ENCODE measurements at places on chromosomes 3 and 15.

DNA sequence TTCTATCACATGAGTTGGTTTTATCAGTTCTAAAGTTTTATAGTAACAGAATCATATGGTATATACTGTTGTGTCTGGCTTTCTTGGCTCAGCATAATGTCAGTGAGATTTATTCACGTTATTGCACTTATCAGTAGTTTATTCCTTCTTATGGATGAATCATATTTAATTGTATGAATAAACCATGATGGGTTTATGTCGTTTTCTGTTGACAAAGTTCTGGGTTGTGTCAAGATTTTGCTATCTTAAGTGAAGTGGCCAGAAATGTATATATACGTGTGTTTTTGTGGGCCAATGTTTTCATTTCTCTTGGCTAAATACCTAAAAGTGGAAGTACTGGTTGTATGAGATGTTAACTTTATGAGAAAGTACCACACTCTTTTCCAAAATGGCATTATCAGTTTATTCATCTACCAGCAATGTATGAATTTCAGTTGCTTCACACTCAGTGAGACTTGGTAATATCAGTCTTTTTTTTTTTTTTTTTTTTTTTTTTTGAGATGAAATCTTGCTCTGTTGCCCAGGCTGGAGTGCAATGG lies 112.4 kb upstream of the DCBLD2 start:
- DNase-seq: no peak

DNA sequence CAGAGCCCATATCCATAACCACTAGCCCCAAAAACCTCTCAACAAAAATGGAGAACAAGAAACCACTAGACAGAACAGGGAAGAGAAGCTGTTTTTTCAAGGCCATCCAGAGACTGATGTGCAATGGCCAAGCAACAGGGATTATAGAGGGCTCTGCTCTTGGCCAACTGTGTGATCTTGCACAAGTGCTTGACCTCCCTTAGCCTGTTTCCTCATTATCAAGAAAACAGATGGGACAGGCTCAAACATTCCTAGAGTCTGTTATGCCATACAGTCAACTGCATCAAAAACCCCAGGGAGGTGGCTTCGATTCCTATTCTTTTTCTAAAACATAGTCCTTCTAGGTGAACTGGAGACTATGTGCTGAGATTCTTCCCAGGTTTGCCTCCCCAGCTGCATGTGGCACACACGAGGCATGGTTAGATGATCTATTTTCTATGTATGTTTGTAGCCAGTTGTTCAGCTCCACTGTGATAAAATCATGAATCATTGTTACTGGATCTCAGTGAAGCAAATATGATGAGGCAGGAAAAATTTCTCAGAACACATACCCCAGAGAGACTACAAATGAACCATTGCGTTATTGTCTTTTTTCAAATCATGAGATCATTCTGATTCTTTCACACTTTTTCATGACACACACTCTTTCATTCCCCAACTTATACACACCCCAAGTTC lies 132.9 kb upstream of the TGFBR2 start:
- DNase-seq: no peak

DNA sequence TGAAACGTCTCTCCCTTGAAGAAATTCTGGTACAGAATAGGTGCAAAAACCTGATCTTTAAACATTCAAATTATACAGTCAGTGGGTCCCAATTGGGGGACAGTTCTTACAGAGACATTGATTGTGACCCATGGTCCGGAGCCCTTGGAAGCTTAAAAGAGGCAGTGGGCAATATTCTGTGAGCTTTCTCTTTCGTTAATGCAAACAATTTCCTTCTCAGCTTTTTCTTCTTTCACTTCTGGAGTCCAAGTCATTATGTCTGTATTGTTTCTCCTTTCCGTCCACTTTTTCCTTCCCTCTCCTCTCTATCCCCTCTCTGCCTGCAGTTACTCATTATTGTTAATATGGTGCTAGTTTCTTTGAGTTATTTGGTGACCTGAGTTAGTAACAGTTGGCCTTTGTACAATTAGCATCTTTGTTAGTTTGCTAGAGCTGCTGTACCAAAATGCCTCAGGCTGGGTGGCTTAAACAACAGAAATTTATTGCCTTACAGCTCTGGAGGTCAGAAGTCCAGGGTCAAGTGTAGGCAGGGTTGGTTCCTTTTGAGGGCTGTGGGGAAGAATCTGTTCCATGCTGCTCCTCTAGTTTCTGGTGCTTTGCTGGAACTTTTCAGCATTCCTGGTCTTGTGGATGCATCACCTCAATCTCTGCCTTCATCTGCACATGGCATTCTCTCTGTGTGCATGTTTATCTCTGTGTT lies 102.6 kb downstream of the GMPS start:
- DNase-seq: no peak

- no peak for DNase-seq
Measured at GRCh38 chr3:174132006-174132405, 727.1 kb upstream of the NAALADL2 start.

DNA sequence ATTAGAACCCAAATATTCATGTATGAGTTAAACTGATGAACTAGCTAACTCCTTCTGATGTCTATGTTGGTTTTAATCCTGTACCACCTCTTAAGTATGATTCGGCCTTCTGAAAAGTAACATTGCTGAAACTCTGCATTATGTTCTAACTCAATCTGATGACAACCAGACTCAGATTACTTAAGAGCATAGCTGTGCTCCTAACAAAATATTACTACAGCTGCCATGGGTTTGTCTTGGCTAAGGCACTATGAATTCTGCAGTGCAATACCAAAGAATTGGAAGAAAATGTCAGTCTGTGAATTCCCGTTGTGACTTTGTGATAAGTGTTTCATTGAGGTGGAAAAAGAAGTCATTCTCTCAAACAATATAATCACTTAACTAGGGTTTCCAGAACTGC lies 224.4 kb downstream of the ZMAT3 start:
- no peak for DNase-seq

DNA sequence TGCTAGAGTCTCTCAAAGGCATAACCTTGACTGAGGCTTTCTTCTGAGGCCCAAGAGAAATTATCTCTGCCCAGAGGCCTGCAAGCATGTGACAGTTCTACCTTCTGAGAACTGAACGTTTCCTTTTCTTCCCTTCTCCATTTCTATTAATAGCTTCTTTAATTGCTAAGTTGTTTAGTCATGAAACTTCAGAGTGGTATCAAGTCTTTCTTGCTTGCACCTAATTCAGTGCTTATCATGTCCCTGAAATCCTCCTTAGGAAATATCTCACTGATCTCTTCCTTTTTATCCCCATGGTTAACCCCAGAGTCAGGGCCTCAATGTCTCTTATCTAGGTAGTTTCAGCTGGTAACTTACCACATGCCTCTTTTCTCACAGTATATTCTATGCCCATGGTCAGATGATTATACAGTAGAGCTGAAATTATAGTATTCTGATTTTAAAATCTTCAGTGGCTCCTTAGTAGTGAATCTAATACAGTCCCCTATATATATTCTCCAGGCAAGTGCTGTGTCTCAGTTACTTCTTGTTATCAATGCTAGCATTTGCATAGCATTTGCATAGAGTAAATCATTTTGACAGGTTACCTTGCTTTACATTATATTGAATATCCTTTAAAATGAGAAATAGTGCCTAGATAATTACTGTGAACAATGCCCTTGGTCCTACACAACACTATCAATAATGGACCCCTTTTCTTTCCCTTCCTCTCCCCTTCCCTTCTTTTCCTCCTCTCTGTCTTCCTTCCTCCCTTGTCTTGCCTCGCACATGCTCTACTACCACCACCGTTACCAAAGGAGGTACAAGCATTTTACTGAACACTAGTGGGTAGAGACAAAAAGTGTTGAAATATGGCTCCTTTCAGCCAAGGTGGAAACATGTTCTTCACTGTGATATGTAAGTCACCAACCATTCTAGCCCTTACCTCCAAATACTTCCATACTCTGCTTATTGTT lies 33.0 kb downstream of the KBTBD8 start:
- no peak for DNase-seq

DNA sequence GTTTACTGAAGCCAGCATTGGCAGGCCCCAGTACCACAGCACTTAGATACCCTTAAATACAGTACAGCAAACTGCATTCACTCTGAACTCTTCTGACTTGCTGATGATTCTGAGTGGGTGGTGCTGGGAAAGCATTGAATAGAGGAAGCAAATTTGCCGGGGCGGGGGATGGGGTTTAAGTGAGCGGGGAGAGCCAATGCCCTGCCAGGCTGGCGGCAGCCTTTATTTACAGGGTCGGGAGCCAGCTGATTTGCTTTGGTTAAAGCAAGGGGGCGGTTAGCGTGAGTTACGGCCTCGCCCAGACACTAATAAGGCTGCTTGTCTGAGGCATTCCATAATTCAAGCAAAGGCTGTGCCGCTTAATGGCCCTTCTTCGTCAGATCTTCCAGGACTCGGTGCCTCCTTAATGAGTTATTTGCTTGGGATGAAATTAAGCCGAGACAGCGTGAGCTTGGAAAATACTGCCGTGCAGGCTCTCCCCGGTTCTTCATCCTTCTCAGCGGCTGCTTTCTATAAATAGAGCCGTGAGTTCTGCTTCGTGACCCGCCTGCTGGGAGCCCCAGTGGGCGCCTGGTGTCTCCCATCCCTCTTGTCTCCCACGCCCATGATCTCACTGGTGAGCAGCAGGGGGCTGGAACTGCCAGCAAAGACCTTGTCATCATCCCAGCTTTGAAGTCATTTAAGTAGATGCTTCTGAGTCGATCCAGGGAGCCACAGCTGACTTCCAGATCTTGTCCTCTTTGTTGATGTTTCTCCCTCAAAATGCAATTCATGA lies 25.8 kb downstream of the SPSB4 start:
- no peak for DNase-seq

DNA sequence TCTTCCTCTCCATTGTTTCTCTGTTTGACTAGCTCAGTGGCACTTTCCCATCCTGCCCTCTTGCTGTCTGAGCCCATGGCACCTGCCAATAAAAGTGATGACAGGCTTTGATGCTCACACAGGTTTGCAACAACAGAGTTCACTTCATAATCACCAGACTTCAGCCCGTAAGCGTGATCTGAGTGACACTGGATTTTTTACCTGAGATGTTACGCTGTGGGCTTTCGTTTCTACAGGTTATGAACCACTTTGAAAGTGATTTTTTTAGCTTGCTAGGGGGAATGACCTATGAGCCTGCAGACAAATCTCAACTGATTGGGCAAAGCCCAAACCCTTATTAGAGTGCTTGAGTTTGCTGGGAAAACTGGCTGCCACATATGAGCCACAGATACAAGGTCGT lies 173.9 kb upstream of the ICE2 start:
- DNase-seq: no peak

- DNase-seq: no peak
Measured at GRCh38 chr3:5389057-5389456, 201.6 kb downstream of the EDEM1 start.

DNA sequence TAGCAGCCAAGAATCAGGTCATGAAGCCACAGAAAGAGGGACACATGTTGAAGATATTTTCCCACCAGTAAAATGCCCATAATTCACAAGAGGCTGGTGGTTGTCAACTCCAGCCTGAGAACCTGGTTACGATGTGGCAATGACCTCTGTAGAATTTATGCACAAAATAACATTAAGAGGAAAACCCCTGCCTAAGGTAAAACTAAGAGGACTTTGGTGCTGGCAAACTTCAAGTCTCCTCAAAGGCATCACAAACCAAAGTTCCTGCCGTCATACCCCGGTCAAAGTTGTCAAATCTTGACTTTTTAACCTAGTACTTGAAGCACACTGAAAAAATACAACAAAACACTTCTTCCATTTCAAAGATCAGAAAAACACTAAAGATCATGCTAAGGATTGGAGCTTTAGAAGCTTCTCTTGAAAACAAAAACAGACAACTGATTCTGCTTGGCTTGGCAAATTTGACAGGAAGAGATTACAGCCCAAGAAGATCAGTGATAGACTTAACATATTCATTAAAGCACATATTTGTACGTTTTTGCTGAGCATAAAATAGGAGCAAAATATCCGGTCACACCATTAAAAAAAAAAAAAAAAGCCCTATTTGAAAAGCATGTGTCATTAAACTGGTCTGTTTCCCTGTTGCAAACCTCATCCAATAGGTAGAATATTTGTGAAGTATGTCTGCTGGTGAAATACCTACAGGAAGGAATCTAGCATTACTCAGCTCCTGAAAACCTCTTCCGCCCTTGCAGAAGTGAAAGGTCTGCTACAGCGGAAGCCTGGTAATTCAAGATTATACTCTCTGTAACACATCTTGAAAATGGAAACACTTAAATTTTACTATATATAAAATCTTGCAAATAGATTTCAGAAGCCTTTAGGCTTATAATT lies 22.8 kb downstream of the EIF4E3 start:
- no peak for DNase-seq

GRCh38 chr3:77102951-77103769 lies 63.3 kb downstream of the ROBO2 start:
- DNase-seq: no peak

DNA sequence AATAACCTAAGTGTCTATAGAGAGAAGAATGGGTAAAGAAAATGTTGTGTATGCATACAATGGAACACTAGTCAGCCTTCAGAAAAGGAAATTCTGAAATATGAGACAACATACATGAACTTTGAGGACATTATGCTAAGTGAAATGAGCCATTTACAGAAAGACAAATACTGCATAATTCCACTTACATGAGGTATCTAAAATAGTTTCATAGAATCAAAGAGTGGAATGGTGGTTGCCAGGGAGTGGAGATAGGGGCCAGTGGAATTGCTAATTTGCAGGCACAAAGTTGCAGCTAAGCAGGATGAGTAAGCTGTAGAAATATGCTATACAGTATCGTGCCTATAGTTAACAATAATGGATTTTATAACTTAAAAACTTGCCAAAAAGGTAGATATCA lies 779.6 kb upstream of the ARPP21 start:
- DNase-seq: no peak

GRCh38 chr15:50145451-50145872 lies 26.4 kb upstream of the ATP8B4 start:
- DNase-seq: no peak

DNA sequence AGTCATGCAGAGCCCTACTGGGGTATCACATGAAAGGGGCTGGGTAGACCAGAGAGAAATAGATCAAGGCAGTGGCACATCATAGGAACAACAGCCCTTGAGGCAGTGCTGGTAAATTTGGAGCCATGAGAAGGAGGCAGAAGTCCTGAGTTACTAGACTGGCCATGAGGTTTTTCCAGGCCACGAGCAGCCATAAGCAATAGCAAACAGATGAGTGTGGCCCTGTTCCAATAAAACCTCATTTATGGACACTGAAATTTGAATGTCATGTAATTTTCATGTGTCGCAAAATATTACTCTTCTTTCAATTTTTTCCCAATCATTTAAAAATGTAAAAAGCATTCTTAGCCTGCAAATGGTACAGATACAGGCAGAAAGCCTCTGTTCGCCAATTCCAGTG lies 28.1 kb upstream of the LRRN1 start:
- DNase-seq: no peak

DNA sequence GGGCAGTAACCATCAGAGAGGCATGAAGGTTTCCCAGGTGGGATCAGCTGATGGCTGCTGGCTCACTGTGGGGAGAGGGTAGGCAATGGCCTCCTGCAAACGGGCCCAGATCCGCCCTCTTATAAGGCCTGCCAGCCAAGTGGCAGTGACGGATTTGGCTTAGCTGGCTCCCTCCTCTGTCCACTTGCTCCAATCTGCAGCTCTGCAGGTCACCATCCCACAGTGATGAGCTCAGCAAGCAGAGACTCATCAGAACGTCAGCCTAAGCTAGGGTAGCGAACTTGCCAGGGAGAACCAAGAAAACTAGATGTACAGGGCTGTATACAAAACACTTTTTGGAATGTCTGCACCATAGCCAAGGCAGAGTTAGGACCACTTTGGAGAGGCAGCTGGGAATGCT lies 62.8 kb upstream of the DCLK3 start:
- no peak for DNase-seq

GRCh38 chr3:33644582-33644981 lies 73.5 kb downstream of the CLASP2 start:
- DNase-seq: no peak
